ENCODE measurements at places on chromosomes 1 and 21. TPM values are rescaled to one million over a fixed set of nuclear protein-coding genes. Genes with fewer than 3 reads are reported as not detected.

The CHTOP gene
- 90.4 TPM for total RNA-seq

The MMP23B gene
- total RNA-seq: 120 TPM

The SPRR3 gene
- not detected for total RNA-seq

The LY9 gene
- 0.48 TPM for total RNA-seq

The LCE1B gene
- total RNA-seq: not detected

The KIRREL1 gene
- total RNA-seq: 29.9 TPM

The CENPF gene
- total RNA-seq: 0.99 TPM

The NBL1 gene
- 530 TPM for total RNA-seq

The CATSPER4 gene
- total RNA-seq: not detected

The KRTAP21-2 gene
- not detected for total RNA-seq
